ENCODE measurements at places on chromosomes 1 and 21. TPM values are rescaled to one million over a fixed set of nuclear protein-coding genes. Genes with fewer than 3 reads are reported as not detected.

DNA sequence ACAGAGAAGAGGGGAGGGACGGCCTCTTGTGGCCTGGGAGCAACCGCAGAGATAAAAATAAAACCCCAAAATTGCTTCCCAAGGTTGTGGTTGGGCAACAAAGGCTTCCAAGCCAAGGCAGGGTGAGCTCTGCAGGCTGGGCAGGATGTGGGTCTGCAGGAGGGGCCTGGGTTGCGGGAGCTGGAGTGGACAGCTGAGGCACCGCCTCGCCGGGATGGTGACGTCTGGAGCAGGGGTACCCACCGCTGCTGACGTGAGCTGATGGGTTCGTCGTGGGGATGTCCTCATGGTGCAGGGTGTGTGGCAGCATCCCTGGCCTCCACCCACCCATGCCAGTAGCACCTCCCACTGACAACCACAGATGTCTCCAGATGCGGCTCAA lies 3.7 kb downstream of the AURKAIP1 start:
- peaks cover 36% of the 10 kb centered on the region for H3K4me1 ChIP-seq
- H3K36me3 ChIP-seq, result peaks cover 52% of the 10 kb centered on the region
- no peak overlapping the region for H3K27ac ChIP-seq
- no peaks in the 10 kb centered on the region for H3K27me3 ChIP-seq
- no peak overlapping the region for H3K4me3 ChIP-seq
- no peak for DNase-seq

SPATC1L gene
- total RNA-seq, result 4.3 TPM

PRAMEF33 gene
- total RNA-seq, result not detected

DNA sequence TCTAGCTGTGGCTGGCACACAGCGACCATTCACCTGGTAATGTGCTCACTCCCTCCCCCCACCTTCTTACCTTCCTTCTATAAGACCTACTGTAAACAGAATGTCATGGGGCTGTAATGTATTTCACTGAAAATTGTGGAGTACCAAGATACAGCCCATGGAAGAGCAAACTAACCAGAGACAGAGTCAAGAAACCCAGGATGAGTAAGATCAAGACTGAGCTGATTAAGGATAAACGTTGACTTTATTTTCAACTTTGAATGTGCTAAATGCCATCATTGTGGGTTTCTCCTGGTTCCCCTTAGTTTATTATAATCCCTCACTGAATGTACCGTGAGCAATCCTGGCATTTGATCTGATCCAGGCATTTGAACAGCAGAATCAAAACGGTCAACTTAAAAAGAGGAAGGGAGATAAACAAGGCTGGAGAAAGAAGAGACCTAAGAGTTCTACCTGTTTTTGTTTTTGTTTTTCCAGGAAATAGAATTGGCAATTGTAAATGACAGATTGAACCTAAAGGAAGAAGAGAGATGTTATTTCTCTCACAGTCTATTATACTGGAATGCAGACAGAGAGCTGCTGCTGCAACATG lies 16.1 kb upstream of the ATP1B1 start:
- no peak overlapping the region for H3K27ac ChIP-seq
- H3K4me3 ChIP-seq, result no peak overlapping the region
- no peaks in the 10 kb centered on the region for H3K36me3 ChIP-seq
- no peaks in the 10 kb centered on the region for H3K27me3 ChIP-seq

DNA sequence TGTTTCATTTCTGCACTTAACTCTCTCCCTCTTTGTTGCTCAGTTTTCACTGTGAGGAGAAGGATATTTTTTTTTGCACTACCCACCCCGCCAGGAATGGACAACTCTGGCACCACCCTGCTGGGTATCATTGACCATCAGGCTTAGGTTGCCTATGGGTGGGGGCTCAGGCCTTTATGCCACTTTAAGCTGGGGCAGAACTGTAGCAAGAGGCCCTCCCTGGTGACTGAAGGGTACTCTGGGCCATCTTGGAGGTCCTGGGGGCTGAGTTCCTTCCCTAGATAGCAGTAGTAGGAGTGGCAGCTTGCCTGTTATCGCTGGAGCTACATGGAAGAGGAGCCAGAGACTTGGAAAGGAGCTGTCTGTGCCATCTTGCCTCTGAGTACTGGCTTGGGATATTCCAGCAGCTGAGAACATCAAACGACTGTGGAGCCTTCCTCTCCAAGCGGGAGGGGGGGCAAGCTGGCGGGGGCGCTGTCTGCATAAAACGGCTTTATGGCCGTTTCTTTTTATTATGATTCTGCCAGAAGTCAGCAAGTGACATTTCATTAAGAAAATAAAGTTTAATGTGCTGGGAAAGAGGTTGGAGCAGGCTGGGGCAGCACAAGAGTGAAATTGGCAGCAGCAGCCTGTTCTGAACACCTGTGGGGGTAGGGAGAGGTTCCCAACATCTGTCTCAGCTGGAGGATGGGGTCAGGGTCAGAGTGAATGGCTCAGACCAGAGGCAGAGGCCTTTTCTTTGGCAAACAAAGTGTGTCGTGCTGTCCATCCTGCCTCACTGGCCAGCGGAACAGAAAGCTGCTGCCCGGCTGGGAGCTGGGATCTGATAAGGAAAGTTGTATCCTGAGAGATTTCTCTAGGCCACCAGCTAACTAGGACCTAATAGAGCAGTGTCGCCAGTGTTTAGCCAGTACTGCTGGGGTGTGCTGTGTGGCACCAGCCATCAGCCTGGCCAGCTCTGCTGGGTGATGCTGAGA lies 32.9 kb downstream of the TMEM53 start:
- DNase-seq, result no peak
- no peaks in the 10 kb centered on the region for H3K4me1 ChIP-seq
- no peak overlapping the region for H3K4me3 ChIP-seq

LAMC1 gene
- total RNA-seq, result 220 TPM

WNT2B gene
- total RNA-seq, result 8.7 TPM

- no peak overlapping the region for H3K27ac ChIP-seq
- no peak for DNase-seq
- no peaks in the 10 kb centered on the region for H3K27me3 ChIP-seq
- H3K36me3 ChIP-seq, result no peaks in the 10 kb centered on the region
- H3K4me3 ChIP-seq, result no peak overlapping the region
- peaks cover 15% of the 10 kb centered on the region for H3K4me1 ChIP-seq
These were observed 50.2 kb upstream of the ROR1 start for GRCh38 chr1:63723602-63724001.

DNA sequence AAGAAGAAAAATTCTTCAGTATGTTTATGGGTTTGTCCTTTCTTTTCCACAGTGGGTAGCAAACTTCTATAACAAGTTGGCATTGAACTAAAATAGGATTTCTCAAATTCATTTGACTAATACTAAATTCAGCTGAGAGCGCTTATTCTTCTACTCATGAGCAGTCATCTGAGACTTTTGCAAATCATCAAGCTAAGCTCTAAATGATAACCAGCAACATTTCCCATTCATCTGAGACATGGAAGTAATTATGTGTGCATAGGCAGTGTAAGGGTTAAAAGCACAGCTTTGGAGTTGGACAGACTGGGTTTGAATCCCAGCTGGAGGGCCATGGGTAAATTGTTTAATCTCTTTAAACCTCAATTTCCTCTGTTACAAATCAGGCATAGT lies 18.3 kb upstream of the CNR2 start:
- H3K4me3 ChIP-seq, result no peak overlapping the region
- peaks cover 13% of the 10 kb centered on the region for H3K4me1 ChIP-seq
- H3K27me3 ChIP-seq, result no peaks in the 10 kb centered on the region
- DNase-seq, result no peak
- no peaks in the 10 kb centered on the region for H3K36me3 ChIP-seq
- peak overlapping the region; percentile 24 for H3K27ac ChIP-seq

DNA sequence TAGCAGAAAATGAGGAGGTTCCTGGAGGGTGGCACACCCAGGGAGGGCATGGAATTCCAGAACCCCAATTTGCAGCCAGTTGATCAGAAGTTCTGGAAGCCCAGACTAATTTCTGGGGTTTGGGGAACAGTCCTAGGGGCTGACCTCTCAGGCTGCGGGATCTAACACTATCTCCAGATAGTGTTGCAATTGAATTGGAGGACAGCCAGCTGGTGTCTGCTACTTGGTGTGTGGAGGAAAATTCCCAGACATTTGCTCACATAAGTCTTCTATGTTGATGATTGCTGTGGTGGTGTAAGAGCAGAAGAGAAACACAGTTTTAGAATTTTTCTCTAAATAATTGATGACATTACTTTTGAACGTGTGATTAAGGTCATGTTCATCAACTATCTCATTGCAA lies 154.3 kb upstream of the RNPC3 start:
- H3K4me3 ChIP-seq, result no peak overlapping the region
- H3K27ac ChIP-seq, result no peak overlapping the region
- no peaks in the 10 kb centered on the region for H3K36me3 ChIP-seq
- no peaks in the 10 kb centered on the region for H3K4me1 ChIP-seq
- no peak for DNase-seq

SPAG17 gene
- not detected for total RNA-seq

DNA sequence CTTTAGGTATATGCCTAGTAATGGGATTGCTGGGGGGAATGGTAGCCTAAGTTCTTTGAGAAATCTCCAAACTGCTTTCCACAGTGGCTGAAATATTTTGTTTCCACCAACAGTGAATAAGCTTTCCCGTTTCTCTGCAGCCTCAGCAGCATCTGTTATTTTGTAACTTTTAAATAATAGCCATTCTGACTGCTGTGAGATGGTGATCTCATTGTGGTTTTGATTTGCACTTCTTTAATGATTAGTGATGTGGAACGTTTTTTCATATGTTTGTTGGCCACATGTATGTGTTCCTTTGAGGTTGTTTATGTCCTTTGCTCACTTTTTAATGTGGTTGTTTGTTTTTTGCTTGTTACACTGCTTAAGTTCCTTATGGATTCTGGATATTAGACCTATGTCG lies 237.4 kb downstream of the CENPF start:
- no peaks in the 10 kb centered on the region for H3K4me1 ChIP-seq
- no peak overlapping the region for H3K27ac ChIP-seq
- no peaks in the 10 kb centered on the region for H3K36me3 ChIP-seq
- no peak overlapping the region for H3K4me3 ChIP-seq
- no peaks in the 10 kb centered on the region for H3K27me3 ChIP-seq

GRCh38 chr1:222909586-222909985 lies 94.7 kb downstream of the DISP1 start:
- no peak overlapping the region for H3K4me3 ChIP-seq
- no peak for DNase-seq
- no peaks in the 10 kb centered on the region for H3K4me1 ChIP-seq
- no peaks in the 10 kb centered on the region for H3K27me3 ChIP-seq

BMP8B gene
- 0.08 TPM for total RNA-seq

DNA sequence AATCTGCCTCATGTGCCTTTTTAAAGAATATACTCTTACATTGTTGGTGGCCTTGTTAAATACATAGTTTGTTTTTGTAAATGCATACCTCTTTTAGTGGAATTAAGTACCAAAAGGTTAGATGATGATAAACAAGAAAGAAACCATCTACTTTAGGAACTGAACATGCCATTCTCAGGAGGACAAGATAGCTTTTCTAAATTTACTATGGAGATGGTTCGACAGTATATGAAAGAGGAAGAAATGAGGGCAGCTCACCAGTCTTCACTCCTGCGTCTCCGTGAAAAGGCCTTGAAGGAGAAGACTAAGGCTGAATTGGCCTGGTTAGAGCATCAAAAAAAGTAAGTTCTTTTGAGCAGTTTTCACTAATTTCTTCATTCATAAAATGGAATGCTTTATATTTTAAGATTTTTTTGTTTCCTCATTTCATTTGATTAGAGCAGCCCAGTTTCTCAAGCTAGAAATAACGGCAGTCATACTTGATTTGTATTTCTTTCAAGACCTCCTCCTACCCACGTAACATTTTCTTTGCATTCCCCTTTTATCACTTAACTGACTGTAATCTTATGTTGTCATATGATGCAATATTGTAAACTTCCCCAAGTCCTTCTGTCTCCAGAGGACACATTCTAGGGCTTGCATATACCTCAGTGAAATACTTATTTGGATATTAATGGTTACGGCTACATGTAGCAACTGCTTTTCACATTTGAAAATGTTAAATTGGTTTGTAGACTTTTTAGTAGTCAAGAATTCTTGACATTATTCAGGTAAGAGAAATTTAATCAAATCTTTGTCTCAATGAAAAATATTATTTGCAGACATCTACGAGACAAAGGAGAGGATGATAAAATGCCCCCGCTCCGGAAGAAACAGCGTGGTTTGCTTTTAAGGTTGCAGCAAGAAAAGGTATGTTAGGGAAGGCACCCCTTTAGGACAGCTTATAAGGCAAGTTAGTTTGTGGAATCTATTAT lies 99.3 kb downstream of the CEP350 start:
- no peaks in the 10 kb centered on the region for H3K4me1 ChIP-seq
- peaks cover 69% of the 10 kb centered on the region for H3K36me3 ChIP-seq
- no peaks in the 10 kb centered on the region for H3K27me3 ChIP-seq
- no peak for DNase-seq
- no peak overlapping the region for H3K27ac ChIP-seq

- H3K4me1 ChIP-seq, result peaks cover 13% of the 10 kb centered on the region
- no peak overlapping the region for H3K27ac ChIP-seq
- no peaks in the 10 kb centered on the region for H3K36me3 ChIP-seq
- H3K27me3 ChIP-seq, result peaks cover 16% of the 10 kb centered on the region
These were observed 5.0 kb upstream of the RNF19B start for GRCh38 chr1:32969566-32969965.

DNA sequence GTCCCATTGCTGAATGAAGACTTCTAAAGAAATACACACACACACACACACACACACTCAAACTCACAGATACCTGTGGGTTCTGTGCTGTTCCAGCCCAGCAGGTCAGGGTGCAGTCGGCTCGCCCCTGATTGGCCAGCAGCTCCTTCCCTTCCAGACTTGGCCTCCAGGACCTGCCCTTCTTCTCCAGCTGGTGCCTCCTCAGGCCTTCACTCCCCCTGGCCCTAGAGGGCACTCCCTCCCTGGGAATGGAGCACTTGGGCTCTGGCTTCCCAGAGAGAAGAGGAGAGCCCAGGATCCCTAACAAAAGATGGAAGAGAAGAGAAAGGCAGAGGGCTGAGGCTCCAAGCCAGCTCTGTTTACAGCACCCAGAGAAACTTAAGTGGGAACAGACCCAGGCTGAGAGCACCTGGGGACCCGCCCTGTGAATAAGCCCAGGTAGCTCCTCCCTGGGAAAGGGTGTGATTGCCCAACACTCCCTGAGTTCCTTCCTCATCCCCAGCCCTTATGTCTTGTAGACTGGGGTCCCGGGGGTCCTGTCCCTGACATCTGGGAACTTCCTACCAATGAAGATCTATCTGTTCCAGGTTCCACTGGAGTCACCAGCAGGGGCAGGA lies at the start of gene PGLYRP3:
TSS of gene PGLYRP3 (minus strand) at position 383 of the 617 bp plus-strand sequence. CDS start 2,287 bp downstream, outside the sequence.
- no peak within 1 kb of the TSS for H3K27ac ChIP-seq
- H3K27me3 ChIP-seq, result no peaks in the 10 kb centered on the region
- DNase-seq, result no peak
- no peak within 1 kb of the TSS for H3K4me3 ChIP-seq

OR10Z1 gene
- total RNA-seq, result not detected

Data from SJSA1 (cell line).